ENCODE measurements at places on chromosomes 6 and 20. TPM values are rescaled to one million over a fixed set of nuclear protein-coding genes. Genes with fewer than 3 reads are reported as not detected.

GRCh38 chr6:50815436-50816114 is 3.1 kb upstream of the TFAP2B start:
- no peak for DNase-seq

DNA sequence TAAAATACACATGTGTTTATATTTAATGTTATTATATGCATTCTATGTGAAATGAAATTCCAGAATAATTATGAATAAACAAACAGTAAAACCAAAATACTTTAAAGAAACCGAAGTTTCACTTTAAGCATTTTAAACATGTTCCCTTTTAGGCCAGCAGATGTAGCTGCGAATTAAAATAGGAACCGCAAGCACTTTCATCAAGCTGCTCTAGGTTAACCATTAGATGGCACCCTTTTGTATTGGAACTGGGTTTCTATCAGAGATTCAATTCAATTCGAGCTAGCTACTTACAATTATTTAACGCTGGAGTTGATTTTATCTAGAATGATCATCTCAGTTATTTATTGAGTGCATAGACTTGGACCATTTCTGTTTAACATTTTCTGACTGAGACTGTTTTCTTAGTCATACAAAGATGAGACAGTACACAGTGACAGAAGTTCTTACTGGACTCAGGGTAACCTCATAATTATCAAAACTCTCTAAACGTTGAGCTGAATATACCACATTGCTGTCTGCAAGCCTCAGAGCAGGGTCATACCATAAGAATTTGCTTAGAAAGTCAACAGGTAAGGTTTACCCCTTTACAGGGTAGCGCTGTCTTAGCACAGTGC is 8.5 kb downstream of the TMEM242 start:
- peak; percentile 66 for DNase-seq

DNA sequence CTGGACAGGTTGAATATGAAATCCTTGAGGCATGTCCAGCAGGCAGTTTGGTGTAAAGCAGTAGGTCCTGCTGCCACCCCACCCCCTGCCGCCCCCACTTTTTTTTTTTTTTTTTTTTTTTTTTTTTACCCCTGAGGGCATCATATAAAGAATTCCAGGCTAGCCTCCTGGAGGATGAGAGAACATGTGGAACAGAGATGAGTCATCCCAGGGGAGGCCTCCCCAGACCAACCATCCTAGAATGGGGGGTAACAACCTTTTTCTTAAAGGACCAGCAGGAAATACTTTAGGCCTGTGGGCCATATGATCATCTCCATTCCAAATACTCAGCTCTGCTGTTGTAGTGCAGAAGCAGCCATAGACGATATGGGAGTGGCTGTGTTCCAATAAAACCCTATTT is 170.9 kb downstream of the GJA10 start:
- no peak for DNase-seq

DNA sequence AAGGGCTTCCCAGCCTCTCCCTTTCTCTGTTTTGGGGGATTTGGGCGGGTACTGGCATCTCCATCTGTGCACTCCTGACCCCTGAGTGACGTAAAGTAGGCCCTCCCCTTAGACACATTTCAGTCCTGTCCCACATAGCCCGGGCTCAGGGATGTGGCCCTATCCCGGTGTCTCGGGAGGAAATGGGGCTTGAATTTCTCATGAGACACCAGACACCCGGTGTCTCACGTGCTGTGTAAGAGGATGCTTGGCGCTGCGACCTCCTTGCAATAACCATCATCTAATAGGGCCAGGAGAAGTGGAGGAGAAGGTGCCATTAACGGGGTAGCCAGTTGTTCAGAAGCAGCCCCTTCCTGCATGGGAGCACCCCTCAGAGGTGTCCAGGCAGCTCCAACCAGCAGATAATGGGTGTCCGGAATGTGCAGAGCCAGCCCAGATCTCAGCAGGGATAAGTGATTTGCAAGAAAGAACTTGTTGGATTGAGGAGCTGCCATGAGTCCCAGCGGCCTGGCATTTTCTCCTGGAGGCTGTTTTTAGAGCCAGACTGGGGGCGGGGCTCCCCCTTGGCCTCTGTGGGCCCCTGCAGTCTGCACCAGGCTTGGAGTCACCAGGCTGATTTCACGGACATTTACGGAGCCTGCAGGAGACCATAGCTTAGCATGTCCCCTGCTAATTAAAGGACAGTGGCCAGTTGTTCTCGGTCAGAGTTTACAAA is 372.0 kb downstream of the PREX1 start:
- no peak for DNase-seq

DNA sequence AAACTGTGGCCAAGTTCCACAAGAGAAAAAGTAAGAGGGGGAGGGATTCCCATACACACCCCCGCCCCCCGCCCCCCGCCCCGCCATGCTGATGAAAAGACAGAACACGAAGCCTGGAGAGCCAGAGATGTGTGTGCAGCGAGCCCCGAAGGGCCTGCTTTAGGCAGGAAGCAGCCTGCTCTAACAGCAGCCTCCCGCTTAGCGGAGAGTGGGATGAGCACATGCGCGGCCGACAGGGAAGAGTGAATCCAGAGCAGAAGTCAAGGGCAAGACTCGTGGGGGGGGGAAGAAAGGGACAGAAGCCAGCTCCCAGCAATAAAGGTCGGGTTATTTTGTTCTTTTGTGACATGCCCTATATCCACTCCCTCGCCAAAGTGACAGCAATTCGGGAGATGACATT is 67.2 kb upstream of the PTGIS start:
- no peak for DNase-seq

GRCh38 chr6:167980911-167981580 is 16.4 kb upstream of the KIF25 start:
- DNase-seq, result no peak

MAFB gene
- total RNA-seq, result not detected

FAM83B gene
- 15.6 TPM for total RNA-seq

MUCL3 gene
- total RNA-seq, result not detected

DACT2 gene
- total RNA-seq, result not detected

DEFB125 gene
- total RNA-seq, result not detected

CSNK2A1 gene
- 187 TPM for total RNA-seq

LRFN2 gene
- not detected for total RNA-seq

ECT2L gene
- not detected for total RNA-seq

Measured in PC-9 (cell line).